ENCODE measurements at places on chromosomes 12 and 14.

DNA sequence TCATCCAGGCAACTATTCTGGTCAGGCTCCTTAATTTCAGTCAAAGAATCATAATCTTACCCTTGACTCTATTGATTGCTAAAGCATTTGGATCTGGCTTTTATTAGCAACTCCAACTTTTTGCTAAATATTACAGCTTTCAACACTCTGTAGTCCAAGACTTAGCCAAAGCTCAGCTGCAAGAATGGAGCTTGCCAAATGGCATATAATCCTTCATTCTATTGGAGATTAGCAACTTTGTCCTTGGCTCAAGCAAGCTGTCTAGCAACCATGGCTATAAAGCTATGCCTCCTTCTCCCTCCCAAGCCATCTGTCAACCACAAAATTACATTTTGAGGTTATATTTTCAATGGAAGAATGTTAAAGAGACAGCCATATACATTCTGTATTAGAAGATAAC, 23.1 kb upstream of the NID2 start:
- no peak for DNase-seq

- no peak for DNase-seq
These were observed 5.6 kb downstream of the SIX1 start for GRCh38 chr14:60643463-60644314.

DNA sequence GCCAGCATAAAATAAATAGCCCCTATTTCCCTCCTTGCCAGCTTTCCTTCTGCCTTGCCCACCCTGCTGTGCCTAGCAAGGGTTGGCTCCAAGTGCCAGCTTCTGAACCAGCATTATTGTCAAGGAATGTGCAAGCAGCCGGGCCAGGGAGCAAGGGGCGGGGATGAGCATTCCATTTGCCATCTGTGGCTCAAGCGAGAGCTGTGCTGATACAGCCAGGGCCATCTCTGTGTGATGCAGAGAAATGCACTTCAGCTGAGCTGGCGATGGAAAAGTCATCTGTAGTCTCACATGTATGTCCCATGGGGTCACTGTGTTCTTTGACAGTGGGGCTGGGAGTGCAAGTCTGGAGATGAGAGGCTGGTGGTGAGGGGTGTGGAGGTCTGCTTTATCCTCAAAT, 137.3 kb downstream of the SUDS3 start:
- DNase-seq = no peak

DNA sequence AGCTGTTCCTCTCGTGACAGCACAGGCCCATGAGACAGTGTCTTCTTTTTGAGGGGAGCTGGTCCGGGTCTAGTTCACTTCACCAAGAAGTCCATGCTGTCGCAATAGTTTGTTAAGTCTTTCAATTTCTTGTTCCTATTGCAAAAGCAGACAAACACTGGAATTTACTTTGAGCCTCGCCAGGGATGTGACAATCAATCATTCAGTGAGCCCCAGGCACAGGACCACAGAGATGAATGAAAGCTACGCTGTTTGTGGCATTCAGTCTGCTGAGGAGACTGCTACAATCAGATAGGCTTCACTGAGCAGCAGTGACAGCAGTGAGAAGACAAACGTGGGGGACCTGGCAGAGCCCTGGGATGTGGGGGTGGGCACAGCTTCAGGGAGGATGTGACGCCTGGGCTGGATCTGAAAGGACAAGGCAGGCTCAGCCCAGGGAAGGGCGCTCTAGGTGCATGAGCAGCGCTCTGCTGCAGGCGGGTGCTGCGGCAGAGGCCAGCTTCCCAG, 35.5 kb downstream of the TCTN1 start:
- no peak for DNase-seq

- no peak for DNase-seq
These were observed 28.0 kb upstream of the ADIPOR2 start for GRCh38 chr12:1662761-1663439.

GRCh38 chr14:78581229-78581628, 411.1 kb downstream of the NRXN3 start:
- DNase-seq = no peak

GRCh38 chr12:94460616-94460959, 921 bp upstream of the CEP83 start:
- DNase-seq = no peak

All from brain microvascular endothelial cell (primary cell).